H1 (cell line): ENCODE measurements at places on chromosomes 6 and 20. TPM values are rescaled to one million over a fixed set of nuclear protein-coding genes. Genes with fewer than 3 reads are reported as not detected.

The BCL2L1 gene
- 64.9 and 66.0 TPM in 2 replicates for total RNA-seq

The C6orf52 gene
- total RNA-seq = 1.1 and 1.5 TPM in 2 replicates

The EBF4 gene
- total RNA-seq = 1.2 and 1.6 TPM in 2 replicates

The TSHZ2 gene
- 0.30 and 0.48 TPM in 2 replicates for total RNA-seq

The PRKN gene
- 0.08 and 0.13 TPM in 2 replicates for total RNA-seq

The ABHD16B gene
- total RNA-seq = not detected in 2 replicates

The CLVS2 gene
- 0.67 and 0.73 TPM in 2 replicates for total RNA-seq

The PI16 gene
- total RNA-seq = not detected in 2 replicates

The DYNLT2 gene
- total RNA-seq = 1.6 and 1.8 TPM in 2 replicates

The SLC12A5 gene
- total RNA-seq = 5.9 and 7.3 TPM in 2 replicates

The KIF25 gene
- 2.0 and 2.3 TPM in 2 replicates for total RNA-seq

The COL19A1 gene
- total RNA-seq = not detected in 2 replicates

The CALHM5 gene
- total RNA-seq = 0.09 and 0.17 TPM in 2 replicates
